Spinal cord (tissue), 10 donors: ENCODE measurements at places on chromosomes 7 and 10. TPM values are rescaled to one million over a fixed set of nuclear protein-coding genes. Genes with fewer than 3 reads are reported as not detected.
A peak's percentile ranks its signal among the peaks of the same experiment; 100 is the strongest.

- no peak for DNase-seq
Measured at GRCh38 chr7:142168746-142169145, 57.2 kb downstream of the MGAM2 start.

- DNase-seq = no peak
Measured at GRCh38 chr7:92874567-92874966, 38.2 kb upstream of the CDK6 start.

Gene COL17A1
- total RNA-seq = 1.7 TPM

Gene ASB10
- total RNA-seq = not detected

GRCh38 chr7:44263326-44264082 is 61.9 kb downstream of the CAMK2B start:
- DNase-seq = no peak

DNA sequence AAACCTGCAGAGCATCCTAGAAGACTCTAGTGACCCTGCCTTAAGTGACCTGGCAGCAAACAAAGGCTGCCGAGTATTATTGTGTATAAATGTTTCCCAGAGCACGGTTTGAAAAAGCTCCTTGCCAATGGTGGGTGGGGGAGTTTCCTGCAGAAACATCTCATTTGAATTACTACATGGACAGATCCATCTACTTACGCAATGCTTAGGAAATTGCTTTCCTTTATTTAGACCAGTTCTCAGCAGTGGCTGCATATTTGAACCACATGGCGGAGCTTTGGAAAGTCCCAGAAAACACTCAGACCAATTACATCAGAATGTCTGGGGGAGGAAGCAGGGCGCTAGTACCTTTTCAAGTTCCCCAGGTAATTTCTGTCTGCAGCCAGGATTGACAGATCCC is 560.9 kb downstream of the SDK1 start:
- peak; percentile 70 for DNase-seq

DNA sequence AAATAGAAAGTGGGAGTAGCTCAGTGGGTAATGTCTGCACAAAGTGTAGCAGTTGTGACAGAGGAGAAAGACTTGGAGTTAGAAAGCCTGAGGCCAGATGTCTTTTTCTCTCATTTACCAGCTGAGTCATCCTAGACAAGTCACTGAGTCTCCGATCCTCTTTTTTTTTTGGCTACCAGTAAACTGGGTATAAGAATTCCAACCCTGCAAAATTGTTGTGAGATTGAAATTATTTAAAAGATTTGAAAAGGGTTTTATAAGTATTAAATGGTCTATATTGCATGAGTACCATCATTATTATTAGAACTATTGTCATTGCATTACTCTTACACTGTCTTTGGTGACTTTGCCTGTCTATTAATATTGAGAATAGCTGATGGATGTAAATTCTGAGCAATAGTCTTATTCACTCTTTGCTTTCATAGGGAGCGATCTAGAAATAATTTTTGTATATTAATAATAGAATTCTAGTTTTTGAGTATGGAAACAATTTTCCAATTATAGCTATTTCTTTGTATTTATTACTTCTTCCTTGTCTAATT is 74.0 kb downstream of the ARID5B start:
- no peak for DNase-seq

- no peak for DNase-seq
Measured at GRCh38 chr7:35848725-35849124, 47.9 kb downstream of the SEPTIN7 start.

Gene PNLIPRP2
- not detected for total RNA-seq

Gene DYDC2
- 3.1 TPM for total RNA-seq

DNA sequence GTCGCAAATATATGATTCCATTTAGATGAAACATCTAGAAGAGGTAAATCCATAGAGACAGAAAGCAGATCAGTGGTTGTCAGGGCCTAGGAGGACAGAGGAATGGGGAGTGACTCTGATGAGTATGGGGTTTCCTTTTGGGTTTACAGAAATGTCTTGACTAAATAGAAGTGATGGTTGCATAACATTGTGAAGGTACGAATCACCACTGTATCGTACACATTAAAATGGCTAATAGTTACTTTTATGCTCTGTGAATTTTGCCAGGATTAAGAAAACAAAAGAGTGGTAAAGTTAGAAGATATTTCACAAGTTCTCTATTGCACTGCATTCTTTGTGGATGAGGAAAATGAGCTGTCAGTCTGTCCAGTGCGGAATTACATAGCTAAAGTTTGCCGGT is 407.4 kb downstream of the KCNMA1 start:
- DNase-seq = no peak

DNA sequence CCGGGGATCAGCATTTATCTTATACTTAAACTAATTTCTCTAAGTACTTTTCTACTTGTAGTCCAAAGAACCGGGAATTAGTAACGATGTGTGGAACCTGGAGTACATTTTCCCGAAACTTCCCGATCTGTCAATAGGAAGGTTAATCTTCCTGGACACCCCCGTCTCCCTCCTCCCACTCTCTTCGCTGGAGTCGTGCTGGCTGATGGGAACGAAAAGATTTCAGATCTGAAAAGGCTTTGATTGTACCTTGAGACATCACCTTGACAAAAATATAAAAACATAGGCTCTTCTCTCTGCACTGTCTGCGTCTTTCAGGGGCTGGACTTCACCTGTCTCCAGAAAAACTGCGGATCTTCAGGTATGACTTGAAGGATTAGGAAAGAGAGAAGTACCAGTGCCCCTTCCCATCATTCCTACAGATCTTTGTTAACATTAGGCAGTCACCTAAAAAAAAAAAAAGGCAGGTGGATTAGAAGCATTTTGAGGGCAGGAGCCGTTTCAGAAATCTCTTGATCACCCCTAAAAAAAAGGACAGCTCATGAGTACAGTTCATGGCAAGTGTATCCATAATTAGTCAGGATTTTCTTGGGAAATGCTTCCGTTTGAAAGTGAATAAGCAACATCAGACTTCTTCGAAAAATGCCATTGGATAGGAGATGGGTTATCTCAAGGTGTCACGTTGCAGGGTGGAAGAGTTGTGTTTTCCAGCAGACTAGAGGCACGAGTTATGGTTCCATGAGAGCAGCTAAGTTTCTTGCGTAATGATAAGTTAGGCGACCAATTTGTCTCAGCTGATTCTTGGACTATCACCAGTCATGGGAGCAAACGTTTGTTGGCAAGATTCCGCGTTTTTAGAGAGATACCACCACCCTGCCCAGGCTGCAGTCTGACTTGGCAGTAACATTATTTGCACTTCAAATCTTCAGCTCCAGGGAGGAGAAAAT is 7.8 kb upstream of the BAMBI start:
- no peak for DNase-seq

DNA sequence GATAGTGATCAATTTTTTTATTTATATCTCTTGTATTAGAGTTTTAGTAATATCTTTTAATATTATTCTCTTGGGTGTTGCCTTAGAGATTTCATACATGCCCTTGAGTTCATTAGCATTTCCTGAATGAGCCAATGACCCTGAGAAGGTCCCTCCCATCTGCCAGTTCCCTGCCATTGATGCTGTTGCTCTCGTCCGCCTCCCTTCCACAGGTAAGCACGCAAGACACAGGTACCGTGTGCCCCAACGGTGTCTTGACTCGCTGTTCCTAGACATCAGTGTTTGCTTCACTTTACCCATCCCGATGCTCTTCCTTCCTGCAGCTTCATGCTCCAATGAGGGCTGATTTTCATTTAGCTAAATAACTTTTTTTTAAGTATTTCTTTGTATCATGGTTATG is 19.7 kb upstream of the PWWP2B start:
- no peak for DNase-seq

Gene LAMB4
- total RNA-seq = 0.50 TPM

Gene PDK4
- 24.5 TPM for total RNA-seq

Gene ENO4
- total RNA-seq = 6.3 TPM

- no peak for DNase-seq
Measured at GRCh38 chr10:86030312-86030711, 336.3 kb downstream of the GRID1 start.

GRCh38 chr10:71343392-71343773 is 24.3 kb downstream of the SLC29A3 start:
- DNase-seq = no peak

DNA sequence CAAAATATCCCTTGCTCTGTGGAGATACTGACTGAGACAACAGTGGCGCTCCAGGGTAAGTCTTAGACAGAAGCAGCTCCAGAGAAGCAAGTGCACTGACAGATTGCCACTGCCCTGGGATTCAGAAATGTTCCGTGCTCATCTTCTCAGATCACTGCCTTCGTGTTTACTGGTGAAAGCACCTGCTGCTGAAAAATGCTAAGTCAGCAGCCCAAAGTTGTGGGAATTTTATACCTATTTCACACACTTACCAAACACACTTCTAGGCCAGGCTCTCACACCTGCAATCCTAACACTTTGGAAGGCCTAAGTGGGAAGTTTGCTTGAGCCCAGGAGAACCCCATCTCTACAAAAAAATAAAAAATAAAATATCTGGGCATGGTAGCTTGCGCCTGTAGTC is 63.2 kb upstream of the DLX6 start:
- DNase-seq = no peak

Gene CLIP2
- total RNA-seq = 34.4 TPM
